Activated T-helper 1 cell treated with anti-CD3 and anti-CD28 coated beads, Interleukin-2, amount 50 U/mL, for 16 hours (primary cell): ENCODE measurements at places on chromosomes 4 and X.

GRCh38 chr4:176744091-176744490 lies 48.6 kb downstream of the VEGFC start:
- no peak for DNase-seq

- no peak for DNase-seq
These were observed 271.5 kb downstream of the NR3C2 start for GRCh38 chr4:148170408-148171365.

DNA sequence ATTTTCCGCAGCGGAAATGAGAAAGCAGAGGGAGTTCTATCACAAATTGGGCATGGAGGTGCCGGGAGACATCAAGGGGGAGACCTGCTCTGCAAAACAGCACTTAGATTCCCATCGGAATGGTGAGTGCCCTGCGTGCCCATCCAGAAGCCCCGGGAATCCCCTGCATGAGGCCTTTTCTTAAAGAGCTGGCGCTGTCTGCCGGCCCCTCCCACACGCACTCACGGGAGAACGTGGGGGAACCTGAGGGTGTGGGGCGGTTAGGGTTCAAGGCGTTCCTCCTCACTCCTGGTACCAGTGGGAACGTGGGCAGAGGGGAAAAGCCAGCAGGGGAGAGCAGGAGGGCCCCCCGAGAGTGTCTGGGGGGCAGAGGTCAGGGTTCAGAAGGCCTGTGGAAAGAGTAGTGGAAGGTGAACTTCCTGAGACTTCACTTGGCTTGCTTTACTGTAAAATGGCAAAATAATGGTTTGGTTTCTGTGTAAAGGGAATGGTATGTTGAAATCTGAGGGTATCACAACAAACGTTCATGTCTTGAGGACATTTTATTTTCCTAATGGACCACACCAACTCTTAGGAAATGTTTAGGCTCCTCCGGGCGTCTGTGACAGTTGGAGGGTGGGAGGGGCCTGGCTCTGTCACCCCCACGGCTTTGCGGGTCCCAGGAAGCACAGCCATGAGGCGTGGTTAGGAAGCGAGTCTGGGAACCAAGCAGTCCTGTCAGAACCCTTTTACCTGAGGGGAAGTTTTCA lies 38.0 kb downstream of the PCGF3 start:
- no peak for DNase-seq

DNA sequence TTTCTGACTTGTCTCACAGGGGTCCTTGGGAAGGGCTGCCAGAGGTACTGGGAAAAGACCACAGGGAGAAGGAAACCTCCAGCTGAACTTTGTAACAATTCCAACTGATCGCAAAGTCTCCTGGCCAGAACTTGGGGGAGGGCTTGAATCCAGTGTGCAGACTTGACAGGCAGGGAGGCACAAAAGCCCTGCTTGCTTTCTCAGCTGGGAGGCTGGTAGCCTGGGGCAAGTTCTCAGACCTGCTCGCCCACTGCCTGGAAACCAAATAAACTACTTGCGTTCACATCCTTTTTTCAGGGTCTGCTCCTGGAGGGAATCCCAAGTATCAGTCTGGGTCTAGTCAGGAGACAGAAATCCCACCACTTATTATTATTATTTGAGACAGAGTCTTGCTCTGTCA lies 48.0 kb upstream of the CASK start:
- DNase-seq, result no peak

GRCh38 chrX:130024127-130024526 lies 41.7 kb downstream of the BCORL1 start:
- peak; percentile 55 for DNase-seq

- DNase-seq, result peak; percentile 33
These were observed 61.9 kb upstream of the LAS1L start for GRCh38 chrX:65596270-65597034.

DNA sequence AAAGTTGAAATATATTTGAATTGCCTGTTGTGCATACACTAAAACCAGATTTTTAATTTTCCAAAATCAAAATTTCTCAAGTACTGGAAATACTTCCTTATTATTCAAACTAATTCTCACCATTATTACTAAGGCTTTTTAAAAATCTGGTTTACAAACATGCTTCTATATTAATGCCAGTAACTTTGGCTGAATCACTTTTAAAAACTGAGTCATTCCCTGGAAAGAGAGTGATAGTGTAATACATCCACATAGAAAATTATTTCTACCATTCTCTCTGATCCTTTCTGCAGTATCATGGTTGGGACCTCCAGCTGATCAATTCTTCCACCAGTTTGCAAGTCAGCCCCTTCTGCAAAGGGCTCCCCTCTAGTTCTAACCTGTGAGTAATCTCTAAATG lies 165.3 kb upstream of the FAM241A start:
- no peak for DNase-seq

DNA sequence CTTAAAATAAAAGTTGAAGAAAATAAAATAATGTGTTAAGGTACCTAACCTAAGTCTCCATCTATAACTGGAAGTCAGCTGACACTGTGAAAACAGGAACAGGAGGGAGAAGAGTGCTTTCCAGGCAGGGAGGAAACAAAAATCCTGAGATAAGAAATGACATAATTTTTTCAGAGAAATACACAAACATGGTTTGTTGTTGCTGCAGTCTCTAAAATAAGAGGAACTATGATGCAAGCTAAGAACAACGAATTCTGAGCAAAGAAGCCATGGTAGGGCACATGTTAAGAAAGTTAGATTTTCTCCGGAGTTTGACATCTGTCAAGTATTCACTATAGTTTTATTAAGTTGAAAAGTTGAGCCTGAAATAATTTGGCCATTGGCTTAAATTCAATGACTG lies 26.9 kb downstream of the PAPSS1 start:
- no peak for DNase-seq

- no peak for DNase-seq
These were observed 603.7 kb downstream of the GRXCR1 start for GRCh38 chr4:43496188-43496587.

- no peak for DNase-seq
These were observed 84.6 kb downstream of the TSPAN5 start for GRCh38 chr4:98573791-98574190.

DNA sequence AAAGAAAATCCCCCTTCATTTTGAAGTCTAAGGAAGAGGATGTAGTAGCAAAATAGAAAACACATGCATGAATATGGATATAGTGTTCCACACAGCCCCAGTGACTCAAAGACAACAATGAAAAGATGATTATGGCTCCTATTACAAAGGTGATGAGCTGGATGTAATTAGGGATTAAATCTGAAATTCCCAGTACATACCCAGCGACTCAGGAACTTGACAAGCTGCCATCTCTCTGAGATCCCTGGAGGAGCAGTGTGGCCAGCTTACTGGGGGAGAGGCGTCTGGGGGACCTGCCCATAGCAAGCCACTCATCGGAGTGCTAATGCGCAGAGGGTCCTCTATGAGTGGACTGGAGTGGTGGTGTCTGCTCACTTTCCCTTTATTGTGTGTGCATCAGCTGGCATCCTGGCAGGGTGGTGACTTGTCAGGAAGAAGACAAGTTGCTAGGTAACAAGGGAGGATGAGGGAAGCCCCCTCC lies 42.7 kb upstream of the MGST2 start:
- DNase-seq, result no peak

DNA sequence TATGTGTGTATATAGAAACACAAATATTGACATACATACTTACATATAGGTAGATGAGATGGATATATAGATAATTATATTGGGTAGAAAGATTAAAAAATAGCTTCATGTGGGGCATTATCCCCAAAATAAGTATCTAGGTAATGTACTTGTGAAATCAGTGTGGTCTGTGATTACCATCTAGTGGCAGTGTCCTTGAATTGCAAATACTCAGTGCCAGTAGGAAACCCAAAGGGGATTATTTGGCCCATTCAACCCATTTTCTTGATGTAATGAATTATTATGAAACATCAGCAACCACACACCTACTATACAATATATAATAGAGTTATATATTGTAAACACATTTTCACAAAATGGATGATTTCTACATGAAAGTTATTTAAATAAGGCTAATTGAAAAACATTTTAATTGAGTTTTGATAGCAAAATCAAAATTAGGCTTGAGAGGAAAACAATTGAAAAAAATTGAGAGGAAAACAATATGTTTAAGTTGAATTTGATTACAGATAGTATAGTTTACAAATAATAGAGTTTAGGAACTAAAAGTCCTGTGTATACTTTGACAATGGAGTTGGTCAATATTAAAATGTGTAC lies 389.4 kb downstream of the GALNTL6 start:
- no peak for DNase-seq

DNA sequence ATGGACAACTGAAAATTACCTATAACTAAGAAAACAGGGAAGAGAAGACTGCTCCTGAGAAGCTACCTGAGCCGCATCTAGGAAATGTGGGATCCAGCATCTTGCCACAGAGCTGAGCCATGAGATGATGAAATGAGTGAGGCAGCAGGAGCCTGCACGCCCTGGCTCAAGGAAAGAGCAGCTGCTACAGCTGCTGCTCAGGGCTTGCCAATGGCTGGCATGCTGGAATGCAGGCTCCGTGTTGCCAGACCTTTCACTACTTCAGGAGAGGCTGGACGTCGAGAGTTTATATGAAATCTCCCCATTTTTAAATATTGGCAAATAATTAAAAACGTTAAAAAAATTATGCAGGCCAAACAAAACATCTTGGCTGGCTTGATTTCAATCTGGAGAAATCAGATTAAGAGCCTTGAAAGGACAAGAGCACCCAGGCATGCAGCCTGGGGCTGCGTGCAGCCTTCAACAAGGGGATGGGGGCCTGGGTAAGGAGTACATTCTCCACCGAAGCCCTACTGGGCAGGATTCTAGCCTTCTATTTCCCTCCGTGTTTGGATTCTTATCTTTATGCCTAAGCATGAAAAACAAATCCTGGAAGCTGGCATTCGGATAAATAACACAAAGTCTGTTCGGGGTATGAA lies 227.6 kb downstream of the NR3C2 start:
- DNase-seq, result no peak

DNA sequence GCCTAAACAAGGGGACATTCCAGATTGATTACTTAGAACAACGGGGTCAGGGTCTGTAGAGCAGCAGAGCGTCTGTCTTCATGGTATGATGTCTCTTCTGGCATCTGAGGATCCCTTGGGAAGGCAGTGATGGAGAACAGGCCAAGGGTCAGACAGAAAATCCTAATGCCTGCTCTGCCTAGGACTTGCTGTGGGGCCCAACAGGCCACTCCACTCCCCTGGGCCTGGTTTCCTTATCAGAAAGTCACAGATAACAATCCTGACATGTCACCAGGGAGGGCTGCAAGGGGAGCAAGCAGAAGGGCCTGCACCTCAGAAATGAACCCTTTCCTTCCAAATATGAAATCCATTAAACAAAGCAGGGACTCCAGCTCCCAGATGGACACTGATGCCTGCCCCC lies 21.4 kb upstream of the ARHGAP6 start:
- no peak for DNase-seq

GRCh38 chrX:154374313-154375155 lies at the start of gene FLNA:
Gene FLNA (minus strand): TSS chrX:154374634. CDS start chrX:154371245, 3,389 bp downstream.
- no peak for DNase-seq

DNA sequence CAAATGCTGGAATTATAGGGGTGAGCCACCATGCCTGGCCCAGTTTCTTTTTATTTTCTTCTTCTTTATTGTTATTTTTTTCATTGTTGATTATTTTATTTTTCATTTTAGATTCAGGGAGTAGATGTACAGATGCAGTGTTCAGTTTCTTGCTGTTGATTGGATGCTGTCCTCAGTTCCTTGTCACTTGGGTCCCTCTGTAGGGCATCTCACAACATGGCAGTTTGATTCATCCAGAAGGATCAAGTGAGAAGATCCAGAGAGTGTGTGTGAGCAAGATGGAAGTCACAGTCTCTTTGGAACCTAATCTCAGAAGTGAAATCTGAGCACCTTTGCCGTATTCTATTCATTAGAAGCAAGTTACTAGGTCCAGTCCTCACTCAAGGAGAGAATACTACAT lies 20.9 kb downstream of the HMGB3 start:
- no peak for DNase-seq

DNA sequence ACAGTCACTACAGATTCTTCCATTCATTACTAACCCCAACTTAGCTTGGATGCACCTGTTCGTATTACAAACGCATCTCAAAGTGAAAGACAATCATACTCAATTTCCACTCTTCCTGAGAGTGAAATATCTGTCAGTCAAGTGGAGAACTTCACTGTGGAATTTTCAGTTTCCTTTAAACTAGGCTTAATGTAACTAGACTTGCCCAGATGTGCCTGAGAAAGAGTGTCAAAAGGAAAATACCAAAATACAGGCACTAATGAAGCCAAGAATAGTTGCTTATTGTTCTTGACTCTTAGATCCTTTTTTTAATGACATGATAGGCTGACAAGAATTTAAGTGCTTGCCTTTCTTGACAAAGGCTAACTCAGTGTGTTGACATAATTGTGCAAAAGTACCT lies 72.4 kb upstream of the NR3C2 start:
- no peak for DNase-seq

DNA sequence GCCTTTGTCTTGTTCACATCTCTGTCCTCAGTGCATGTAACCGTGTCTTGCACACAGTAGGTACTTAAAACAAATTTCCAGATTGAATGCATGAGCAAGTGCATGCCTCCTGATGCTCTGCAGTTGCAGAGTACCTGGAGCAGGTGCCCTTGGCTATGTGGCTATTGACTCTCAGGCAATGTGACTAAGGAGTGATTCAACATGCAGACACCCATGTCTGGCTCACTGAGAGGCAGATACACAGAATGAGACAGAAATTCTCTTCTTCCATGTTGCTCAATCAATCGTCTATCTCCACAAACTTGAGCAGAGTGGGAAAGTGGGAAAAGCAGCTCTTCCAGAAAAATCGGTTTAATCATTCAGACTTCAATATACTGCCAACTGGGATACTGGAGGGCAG lies 111.0 kb downstream of the CHRDL1 start:
- DNase-seq, result no peak

DNA sequence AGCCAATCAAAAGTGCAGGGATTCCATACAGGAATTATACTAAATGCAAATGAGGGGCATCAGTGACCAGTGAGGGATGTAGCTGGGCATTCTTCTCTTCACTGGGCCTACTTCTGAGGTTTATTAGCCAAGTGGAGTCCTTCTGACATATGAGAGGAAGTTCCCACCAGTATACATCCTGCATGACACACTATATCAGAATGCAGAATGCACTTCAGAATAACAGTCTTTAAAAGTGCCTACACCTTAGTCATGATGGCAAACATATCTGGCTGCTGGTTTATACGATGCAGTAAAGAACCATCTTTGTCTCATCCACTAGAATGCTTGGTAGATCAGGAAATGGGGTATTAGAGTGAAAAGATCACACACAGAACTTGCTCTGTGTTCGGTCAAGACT lies 180.3 kb upstream of the PPARGC1A start:
- DNase-seq, result no peak
